Neural crest cell (in vitro differentiated cells): ENCODE measurements at places on chromosomes 13 and 19.

DNA sequence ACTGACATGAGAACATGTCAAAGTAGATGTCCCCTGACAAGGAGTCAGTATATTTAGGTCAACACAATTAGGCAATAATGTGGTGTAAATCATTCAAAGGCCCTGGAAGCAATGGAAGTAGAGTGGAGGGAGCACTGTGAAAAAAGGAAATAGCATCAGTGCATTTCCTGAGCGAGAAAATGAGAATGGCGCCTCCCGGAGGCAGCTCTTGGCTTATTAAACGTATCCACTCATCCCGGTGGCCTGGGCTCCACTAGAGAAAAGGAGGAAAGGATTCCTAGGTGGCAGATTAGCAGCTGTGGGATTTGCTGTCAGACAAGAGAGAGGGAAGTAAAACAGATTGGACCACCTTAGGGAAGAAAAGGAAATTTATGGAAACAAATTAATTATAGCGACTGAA, 173.7 kb upstream of the TMTC4 start:
- no peak for DNase-seq

- peak; percentile 57 for DNase-seq
These were observed 1.3 kb downstream of the BICRA start for GRCh38 chr19:47609906-47610894.

DNA sequence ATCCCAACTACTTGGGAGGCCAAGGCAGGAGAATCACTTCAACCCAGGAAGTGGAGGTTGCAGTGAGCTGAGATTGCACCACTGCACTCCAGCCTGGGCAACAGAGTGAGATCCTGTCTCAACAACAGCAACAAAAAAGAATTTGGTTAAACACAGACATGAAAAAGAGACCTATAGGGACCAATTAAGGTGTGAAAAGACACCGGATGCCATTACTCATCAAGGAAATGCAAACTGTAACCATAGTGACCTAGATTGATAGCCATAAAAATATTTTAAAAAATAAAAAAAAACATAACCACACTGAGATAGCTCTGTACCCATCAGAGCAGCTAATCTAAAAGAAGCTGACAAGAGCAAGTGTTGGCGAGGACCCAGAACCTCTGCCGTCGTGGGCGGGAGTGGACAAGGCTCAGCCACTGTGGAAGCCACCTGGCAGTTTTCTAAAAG, 37.1 kb upstream of the ISYNA1 start:
- no peak for DNase-seq

- DNase-seq: no peak
These were observed 36.8 kb upstream of the CYP2S1 start for GRCh38 chr19:41156207-41156606.

DNA sequence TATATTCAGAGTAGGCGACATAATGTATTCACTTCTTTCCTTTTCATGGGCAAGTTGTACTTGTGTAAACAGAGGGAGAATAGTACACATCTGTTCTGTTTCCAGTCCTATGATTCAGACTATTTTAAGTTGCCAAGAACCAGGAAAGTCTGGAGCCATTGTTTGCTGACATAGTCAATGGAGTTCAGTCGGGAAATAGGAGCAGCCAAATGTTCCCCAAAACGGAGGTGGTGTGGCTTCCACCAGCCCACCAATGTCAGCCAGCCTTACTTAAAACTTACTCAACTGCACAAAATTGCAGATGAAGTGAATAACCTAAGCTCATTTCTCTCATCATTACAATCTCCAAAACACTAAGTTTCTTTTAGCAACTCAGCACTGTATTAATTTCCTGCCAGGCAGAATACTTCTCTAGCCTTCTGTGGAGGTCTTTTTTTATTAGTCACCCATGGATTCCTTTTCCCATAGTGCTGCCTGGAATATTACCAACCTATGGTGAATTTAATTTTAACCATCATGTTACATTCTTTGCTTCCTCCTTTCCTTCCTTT, 22.3 kb upstream of the CSNK1A1L start:
- DNase-seq: no peak

DNA sequence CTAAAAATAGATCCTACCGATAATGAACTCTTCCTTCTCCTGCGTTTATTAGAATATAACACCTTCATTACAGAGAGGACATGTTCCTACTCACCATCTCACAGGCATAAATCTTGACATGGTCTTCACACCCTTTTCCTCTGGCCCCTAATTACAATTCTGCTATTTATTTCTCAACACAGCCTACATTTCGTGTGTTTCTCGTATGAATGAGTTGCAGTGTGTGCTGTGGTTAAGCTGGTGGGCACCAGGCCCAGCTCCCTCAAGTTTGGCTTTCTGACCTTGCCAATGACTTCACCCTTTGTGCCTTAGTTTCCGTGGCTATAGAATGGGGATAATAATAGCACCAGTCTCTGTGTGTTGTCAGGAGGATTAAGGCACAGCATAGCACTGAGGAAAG, 12.3 kb upstream of the KATNAL1 start:
- no peak for DNase-seq

GRCh38 chr13:113061271-113061625, 44.3 kb upstream of the F7 start:
- no peak for DNase-seq

- no peak for DNase-seq
These were observed 38.6 kb upstream of the FBXL3 start for GRCh38 chr13:77065461-77066147.

DNA sequence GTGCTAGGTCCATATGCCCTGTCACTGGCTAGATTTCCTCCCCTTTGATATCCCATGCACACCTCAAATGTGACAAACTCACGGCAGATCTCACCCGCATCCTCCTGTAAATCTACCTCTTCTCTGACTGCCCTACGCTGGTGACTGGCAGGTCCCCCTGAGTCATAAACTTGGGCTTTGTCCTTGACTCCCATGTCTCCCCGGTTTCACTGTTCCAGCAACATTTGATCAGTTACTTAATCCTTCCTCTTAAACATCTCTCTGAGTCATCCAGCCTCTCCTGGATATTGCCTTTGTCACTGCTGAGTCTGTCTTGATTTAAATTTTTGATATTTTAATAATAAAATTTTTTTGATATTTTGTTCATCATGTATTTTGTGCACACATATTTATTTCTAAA, 26.5 kb downstream of the FAM216B start:
- no peak for DNase-seq

GRCh38 chr19:16876904-16877361, 11.9 kb upstream of the F2RL3 start:
- no peak for DNase-seq

GRCh38 chr19:10290876-10291553, 1.3 kb downstream of the ICAM5 start:
- no peak for DNase-seq

DNA sequence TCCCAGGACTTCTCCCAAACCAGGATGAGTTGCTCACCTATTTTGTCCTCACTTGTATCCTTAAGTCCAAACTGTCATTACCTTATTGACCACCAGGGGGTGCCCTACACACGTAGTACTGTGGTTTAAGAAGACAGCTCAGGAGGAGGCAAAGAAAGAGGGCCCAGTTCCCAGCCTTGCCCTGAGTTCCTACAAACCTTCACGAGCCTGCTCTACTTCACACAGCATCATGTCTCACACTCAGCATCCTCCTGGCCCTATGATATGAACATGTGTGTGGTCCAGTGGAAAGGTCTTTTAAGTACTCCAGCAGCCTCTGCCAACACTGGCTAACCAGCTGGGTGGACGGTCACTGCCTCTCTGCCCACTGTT, 8.1 kb upstream of the ZNF784 start:
- peak; percentile 94 for DNase-seq

DNA sequence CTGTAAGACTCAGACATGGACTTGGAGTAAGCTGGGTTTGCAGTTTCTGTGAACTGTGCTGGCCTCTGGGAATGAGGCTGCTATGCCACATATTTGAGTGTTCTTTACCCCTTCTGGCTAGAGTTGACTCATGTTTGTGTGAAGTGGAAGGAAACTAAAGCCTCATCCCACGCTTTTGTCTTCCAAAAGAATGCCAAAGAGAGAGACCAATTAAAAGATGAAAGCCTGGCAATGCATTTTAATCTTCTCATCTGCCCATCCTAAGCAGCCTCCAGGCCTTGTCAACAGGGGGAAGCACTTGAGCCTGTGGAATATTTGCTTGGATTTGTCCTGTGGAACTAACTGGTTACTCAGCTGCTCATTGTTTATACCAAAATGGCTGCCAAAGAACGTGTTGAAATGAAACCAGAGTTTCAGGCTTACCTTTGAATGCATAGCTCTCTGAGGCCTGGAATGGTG, 49.1 kb downstream of the LMO7 start:
- no peak for DNase-seq

DNA sequence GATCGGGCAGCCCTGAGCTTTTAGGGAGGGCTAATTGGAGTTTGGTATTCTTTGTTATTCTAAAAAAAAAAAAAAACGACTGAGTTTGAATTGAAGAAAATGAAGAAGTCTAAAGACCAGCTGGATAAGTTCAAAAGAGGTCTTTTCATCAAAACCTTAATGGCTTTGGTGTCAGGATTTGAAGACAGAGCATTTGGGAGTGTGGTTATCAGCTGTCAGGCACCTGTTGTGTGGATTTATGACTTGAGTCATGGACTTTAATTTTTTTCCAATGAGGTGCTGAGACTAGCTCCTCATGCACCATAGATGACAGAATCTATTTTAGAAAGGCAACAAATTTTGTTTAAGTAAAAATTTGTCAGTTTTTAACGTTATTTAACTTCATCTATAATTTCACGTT, 72.5 kb downstream of the FREM2 start:
- no peak for DNase-seq

GRCh38 chr13:109297628-109298027, 488.8 kb downstream of the IRS2 start:
- no peak for DNase-seq

GRCh38 chr13:98738213-98738612, 14.3 kb downstream of the SLC15A1 start:
- no peak for DNase-seq

DNA sequence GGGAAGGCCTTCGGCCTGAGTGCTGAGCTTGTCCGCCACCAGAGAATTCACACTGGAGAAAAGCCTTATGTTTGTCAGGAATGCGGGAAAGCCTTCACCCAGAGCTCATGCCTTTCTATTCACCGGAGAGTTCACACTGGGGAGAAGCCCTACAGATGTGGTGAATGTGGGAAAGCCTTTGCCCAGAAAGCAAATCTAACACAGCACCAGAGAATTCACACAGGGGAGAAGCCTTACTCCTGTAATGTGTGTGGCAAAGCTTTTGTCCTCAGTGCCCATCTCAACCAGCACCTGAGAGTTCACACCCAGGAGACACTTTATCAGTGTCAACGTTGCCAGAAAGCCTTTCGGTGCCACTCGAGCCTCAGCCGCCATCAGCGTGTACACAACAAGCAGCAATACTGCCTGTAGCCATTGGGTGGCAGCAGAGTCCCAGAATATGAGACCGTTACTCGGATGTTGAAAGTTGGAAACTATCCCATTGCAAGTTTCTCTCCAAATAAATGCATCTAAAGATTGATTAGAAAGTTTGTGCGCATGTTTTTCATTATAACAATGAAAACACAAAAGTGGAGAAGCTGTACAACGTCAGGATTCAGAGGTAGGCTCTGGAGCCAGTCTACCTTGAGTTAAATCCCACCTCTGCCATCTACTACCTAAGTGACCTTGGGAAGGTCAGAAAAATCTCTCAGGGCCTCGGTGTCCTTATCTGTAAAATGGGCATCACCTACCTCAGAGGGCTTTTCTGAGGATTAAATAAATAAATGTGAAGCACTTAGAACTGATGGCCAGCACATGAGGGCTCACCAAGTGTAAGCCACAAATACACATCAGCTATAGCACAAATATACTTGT, 21.1 kb downstream of the ZNF473 start:
- peak; percentile 38 for DNase-seq

- no peak for DNase-seq
These were observed 2.6 kb downstream of the NEK3 start for GRCh38 chr13:52156724-52157261.

DNA sequence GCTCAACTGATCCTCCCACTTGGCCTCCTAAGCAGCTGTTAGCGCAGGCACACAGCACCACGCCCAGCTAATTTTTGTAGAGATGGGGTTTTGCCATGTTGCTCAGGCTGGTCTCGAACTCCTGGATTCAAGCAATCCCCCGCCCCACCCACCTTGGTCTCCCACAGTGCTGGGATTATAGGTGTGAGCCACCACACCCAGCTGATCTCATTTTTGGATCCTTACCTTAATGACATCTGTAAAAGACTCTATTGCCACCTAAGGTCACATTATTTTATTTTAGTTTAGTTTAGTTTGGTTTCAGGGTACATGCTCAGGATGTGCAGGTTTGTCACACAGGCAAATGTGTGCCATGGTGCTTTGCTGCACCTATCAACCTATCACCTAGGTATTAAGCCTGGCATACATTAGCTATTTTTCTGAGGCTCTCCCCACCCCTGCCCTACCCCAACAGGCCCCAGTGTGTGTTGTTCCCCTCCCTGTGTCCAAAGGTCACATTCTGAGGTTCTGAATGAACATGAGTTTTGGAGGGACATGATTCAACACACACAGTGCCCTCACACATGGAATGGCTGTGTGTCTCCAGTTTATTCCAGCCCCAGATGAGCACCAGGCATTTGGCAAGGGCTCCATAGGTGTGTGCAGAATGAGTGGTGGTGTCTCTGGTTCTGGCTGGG, 1.3 kb downstream of the OR10H5 start:
- DNase-seq: no peak

GRCh38 chr13:24038841-24039330, 121.6 kb upstream of the SPATA13 start:
- DNase-seq: peak; percentile 23

DNA sequence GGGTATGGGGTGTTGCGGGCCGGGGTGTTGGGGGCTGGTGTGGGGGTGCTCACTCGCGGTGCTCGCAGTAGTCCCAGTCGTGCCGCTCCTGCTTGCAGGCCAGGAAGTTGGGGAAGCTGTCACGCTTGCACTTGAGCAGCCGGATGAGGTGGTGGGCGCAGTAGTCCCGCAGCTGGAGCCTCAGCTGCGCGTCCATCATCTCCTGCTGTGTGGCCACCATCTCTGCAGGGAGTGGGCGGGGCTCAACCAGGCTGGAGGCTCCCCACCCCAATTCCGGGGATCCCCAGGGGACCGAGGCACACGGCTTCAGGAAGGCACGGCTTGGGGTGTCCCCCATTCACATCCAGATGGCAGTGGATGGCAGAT, 5.2 kb downstream of the NDUFB7 start:
- no peak for DNase-seq

DNA sequence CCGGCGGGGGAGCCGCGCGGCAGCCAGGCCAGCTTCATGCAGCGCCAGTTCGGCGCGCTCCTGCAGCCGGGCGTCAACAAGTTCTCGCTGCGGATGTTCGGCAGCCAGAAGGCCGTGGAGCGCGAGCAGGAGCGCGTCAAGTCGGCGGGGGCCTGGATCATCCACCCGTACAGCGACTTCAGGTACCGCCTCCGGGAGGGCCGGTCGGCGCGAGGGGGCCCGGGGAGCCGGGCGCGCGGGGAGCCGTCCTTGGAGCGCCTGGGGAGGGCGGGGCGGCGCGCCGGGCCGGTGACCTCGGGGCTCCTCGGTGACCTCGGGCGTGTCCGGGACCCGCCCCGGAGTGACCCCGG, 690 bp downstream of the HCN2 start:
- DNase-seq: no peak

GRCh38 chr13:43905435-43906031, 25.8 kb downstream of the LACC1 start:
- peak; percentile 41 for DNase-seq
